ENCODE measurements at places on chromosomes 16 and 17.

DNA sequence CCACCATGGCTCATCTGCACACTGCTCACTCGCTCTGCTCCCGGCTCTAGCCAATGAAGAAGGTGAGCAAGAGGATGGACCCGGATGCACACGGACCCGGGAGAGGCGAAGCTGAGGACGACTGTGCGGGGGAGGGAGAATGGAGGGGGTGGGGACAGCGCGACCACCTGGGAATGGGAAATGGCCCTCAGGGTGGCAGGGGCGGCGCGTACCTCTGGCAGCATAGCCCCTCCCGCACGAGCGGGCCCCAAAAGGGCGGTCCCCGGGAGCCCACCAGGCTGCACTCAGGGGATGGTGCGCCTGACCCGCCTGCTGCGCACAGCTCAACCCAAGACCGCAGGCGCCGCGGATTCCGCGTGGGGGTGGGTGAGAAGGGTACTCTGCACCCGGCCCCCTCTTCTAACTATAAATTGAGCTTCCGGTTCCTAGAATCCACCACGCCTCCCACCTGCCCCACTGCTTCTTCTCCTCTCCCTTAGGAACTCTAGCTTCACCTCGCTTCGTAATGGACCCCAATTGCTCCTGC lies 6.1 kb downstream of the MT1H start:
- DNase-seq, result peak; percentile 43

- no peak for DNase-seq
Observed at GRCh38 chr17:64102627-64103390, 27.1 kb downstream of the ERN1 start.

DNA sequence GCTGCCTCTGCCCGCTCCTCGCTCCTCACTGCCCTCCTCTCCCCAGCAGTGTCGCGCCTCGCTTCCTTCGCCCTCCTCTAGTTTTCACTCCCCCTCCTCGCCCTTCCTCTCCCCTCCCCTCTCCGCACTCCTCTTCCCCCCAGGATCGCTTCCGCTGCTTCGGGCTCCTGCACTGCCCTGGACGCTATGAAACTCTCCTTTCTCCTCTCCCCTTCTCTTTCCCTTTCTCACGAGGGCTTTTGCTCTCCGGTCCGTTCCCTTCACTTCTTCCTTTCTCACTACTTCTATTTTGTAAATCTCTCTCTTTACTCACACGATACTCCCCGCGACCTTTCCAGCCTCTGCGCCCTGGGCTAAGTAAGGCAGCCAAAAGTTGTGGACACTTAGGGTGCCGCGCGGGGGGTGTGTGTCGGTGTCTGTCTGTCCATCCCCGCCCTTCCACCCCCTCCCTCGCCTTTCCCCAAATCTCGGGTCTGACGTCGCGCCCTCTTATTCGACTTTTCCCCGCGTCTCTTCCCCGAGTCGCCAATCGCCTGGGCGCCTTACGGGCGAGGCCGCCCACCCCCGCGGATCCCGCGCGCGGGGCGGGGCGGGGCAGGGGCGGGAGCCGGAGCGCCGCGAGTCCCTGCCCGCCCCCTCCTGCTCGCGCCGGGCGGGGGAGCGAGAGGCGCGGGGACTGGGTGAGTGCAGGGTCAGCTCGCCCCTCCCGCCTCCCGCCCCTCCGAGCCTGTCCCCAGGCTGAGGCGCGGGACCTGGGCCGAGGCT lies at the start of gene IRX3:
Gene IRX3, minus strand, starts transcription at position 422 of the 765 bp plus-strand sequence. CDS start 737 bp downstream, outside the sequence.
- DNase-seq, result no peak

DNA sequence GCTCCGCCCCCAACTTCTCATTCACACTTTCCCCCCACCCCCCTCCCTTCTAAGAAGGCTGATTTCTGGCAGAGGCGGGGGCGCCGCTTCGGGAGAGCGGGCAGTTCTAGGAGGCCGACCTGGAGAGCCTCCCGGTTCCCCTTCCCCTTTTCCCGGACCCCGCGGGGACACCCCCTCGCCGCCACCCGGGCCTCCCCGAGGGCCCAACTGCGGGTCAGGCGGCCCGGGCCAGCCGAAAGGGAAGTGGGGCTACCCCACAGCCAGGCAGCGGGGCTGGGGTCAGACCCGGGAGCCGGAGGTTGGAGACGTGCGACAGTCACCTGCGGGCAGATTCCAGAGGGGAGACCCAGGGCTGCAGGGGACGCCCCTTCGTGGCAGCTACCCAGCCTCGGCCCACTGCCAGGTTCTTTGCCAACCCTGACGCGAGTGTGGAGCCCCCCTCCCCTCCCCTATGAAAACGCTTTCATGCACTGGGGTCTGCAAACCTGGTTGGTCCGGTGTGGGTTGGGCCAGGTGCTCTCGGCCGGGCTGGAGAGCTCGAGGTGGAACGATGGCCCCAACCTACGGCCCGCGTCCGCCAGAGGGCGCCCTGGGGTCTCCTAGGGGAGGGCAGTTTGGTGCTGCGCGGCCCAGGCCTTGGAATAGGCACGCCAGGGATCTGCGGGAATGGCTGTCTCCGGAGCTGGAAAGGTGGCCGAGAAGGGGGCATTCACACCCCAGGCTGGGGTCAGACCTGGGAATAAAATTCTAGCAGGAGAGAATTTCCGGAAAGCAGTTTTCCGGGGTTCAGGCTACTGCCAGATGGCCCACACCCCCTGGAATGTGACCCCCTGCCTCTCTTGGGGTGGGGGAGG lies 721 bp upstream of the SOCS3 start:
- peak; percentile 93 for DNase-seq

DNA sequence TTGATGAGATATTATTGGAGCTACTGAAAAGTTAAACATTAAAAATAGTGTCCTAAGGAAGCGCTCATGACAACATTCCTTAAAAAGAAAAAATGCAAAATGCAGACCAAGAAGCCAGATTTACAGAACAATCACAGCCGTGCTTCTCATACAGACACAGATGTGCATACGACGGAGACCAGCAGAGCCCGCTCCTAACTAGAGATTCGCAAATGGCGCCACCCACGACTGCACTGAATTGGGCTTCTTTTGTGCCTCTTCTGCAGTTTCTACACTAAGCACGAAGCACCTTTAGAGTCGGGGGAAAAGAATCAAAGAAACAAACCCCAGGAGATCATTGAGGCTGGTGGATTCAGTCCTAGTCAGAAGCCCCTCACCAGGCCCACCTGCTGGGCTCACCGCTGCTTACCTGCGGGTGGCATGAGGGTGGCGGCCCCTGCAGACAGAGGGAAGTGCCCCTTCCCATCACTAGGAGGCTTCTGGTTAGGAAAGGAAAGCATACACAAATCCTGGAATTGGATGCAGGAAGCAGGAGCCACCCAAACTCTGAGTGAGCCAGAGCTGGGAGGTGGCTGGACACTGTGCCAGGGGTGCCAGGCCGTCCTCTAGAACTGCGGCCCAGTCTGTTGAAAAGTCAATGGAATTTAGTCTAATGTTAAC lies 64.9 kb upstream of the CHMP6 start:
- no peak for DNase-seq

DNA sequence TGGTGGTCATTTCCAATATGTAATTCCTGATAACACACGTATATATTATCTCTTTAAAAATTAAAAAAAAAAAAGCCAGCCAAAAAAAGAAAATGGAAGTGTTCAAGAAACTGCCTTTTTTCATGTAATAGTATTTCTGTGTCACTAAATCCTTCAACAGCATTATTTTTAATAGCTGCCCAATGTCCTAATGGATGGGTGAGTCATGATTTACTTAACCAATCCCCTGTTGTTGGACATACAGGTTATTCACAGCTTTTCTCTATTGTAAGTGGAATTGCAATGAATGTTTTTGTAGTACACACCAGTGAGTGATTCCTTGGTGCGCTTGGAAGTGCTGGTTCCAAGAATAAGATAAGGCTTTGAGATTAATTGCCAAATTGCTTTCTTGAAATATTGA lies 124.9 kb downstream of the WWOX start:
- DNase-seq, result no peak

DNA sequence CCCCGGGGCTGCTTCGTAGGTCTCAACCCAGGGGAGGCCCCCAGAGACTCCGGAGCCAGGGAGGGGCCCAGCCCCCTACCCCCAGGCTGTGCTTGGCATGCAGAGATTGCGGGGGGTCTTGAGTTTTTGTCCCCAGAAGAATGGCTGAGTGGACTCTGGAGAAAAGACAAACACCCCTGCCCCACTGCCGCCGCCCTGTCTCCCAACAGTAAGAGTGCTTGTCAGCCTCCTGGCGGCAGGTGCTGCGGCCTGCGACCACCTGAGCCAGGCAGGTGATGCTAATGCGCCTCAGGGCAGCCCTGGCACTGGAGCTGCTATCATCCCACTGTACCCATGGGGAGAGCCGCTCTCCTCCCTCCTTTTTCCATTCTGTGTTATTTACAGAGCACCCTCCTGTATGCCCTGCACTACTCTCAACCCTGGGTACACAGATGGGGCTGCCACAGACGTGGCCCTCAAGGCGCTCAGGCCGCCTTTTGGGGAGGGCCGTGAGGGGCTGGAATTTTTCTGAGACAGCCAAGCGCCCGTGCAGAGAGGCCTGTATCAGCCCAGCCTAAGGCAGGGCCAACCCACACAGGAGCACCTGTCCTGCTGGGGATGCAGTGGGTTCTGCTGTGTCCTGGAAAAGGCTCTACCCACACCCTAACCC lies 2.6 kb upstream of the IL17C start:
- DNase-seq, result no peak

DNA sequence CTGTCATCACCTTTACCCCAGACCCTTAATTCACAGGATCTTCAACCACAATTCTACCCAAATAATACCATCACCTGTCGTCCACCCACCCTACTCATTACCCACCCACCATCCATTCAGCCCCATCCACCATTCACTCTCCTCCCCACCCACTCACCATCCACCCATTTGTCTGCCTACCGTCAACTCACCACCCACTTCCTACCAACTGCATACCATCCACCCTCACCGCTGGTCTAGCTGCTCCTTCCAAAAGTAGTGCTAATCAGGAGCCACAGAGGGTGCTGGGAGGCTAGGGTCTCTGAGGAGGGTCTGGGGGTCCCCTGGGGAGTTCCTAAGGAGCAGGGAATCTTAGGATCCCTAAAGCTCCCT lies 12.0 kb upstream of the IGFBP4 start:
- DNase-seq, result no peak

DNA sequence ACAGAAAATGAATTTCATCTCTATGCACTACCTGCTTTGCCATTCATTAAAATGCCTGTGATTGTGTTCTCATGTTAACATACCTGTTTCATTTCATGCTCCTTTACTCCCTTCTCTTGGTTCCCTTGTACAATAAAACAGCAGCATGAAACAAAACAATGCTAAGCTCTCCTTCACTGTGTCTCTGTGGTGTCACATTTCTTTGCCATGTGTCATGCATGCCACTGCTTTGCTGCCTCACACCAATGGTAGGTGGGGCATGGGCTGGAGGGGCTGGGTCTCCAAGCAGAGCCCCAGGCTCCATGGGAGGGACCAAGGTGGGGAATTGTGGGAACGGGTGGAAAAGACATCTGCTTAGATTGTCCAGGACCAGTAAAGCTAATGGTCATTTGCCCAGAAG lies 83.6 kb downstream of the RGS9 start:
- no peak for DNase-seq

- DNase-seq, result no peak
Observed at GRCh38 chr16:35150805-35151312, 1691.4 kb downstream of the TP53TG3F start.

- DNase-seq, result no peak
Observed at GRCh38 chr17:7884581-7885366, 3.8 kb upstream of the CHD3 start.

DNA sequence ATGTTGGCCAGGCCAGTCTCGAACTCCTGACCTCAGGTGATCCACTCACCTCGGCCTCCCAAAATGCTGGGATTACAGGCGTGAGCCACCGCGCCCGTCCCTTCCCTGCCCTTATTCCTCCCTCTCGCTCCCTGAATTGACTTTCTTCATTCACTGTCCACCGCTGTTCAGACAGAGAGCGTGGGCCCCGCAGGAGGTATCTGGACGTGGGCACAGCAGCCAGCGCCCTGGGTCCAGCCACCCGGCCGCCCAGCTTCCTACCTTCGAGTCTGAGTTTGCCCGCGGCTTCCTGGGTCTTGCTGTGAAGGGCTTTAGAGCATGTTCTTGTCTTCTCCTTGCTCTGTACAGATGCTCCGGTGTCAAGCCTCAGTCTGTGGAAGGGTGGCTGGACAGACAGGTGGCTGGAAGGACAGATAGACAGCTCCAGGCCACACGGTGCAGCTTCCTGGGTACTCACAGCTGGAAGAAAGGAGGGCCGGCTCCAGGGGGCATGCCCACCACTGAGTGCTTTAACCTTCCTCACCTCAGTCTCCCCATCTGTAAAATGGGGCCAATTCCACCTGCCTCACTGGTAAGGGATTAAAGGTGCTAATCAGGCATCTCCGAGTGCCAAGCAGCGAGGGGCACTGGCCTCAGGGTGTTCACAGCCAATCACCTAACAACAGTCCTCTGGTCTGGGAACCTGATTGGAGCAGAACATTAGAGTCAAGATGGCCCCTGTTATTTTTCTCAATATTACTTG lies 13.6 kb downstream of the RHBDF2 start:
- no peak for DNase-seq

DNA sequence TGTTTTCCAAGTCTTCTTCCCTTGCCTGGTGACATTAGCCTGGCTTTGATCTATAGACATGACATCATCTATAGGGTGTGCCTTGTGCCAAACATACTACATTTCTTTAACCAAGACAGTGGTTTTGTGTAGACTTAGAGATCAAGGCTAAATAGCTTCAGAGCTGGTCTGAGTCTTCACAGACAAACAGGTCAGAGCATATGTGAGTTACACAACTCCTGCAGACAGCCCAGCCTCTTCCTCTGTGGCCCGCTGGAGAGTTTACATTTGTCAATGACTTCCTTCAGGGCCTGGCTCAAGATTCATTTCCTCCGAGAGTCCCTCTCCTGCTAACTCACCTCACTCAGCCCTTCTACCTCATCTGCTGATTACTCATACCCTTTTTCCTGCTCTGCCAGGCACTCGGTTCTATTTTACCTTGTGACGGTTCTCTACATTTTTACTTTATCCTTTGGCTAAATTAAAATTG lies 73.1 kb upstream of the TANC2 start:
- DNase-seq, result no peak

- DNase-seq, result peak; percentile 42
Observed at GRCh38 chr17:79612468-79613194, 1.8 kb upstream of the RBFOX3 start.

DNA sequence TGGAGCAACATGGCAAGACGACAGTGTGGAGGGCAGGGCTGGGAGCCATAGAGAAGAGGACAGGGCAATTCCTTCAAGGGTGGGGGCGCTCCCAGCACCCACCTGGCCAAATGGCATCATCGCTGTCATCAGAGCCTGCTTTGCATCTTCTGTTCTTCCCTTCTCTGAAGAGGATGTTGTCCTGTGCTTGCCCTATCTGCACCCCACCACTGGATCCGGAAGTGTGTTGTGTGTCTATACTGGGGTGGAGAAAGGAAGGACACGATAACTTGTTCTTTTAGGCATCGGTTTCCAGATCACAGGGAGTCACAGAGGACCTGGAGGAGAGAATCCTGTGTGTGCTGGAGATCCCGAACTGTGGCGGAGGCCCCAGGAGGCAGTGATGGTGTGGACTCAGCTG lies 25.7 kb upstream of the ANKRD40CL start:
- no peak for DNase-seq

GRCh38 chr17:9116861-9117568 lies 95.7 kb downstream of the NTN1 start:
- DNase-seq, result no peak

GRCh38 chr16:73426433-73427160 lies 378.7 kb upstream of the ZFHX3 start:
- DNase-seq, result no peak

Measured in activated CD4-positive, alpha-beta T cell treated with anti-CD3 and anti-CD28 coated beads for 24 hours (primary cell).